Prostate gland (tissue), 2 donors: ENCODE measurements at places on chromosomes 7 and 10. TPM values are rescaled to one million over a fixed set of nuclear protein-coding genes. Genes with fewer than 3 reads are reported as not detected.

GRCh38 chr10:112959207-112959838 is 9.3 kb downstream of the TCF7L2 start:
- no peak overlapping the region for H3K4me3 ChIP-seq
- no peak for DNase-seq
- H3K27me3 ChIP-seq = no peaks in the 10 kb centered on the region
- no peaks in the 10 kb centered on the region for H3K36me3 ChIP-seq
- H3K27ac ChIP-seq = no peak overlapping the region
- H3K4me1 ChIP-seq = peaks cover 6% of the 10 kb centered on the region

GRCh38 chr7:12633582-12633981 is 53.9 kb upstream of the ARL4A start:
- DNase-seq = no peak
- H3K36me3 ChIP-seq = no peaks in the 10 kb centered on the region
- no peaks in the 10 kb centered on the region for H3K27me3 ChIP-seq
- H3K27ac ChIP-seq = no peak overlapping the region
- H3K4me3 ChIP-seq = no peak overlapping the region

GRCh38 chr10:124642088-124642710 is 102.0 kb downstream of the FAM53B start:
- H3K27me3 ChIP-seq = no peaks in the 10 kb centered on the region
- H3K27ac ChIP-seq = no peak overlapping the region
- no peaks in the 10 kb centered on the region for H3K4me1 ChIP-seq
- no peak for DNase-seq
- no peak overlapping the region for H3K4me3 ChIP-seq

GRCh38 chr10:11113156-11113555 is 95.5 kb downstream of the CELF2 start:
- H3K36me3 ChIP-seq = no peaks in the 10 kb centered on the region
- no peaks in the 10 kb centered on the region for H3K27me3 ChIP-seq
- no peak for DNase-seq

GRCh38 chr7:22723637-22724036 is 3.4 kb upstream of the IL6 start:
- H3K4me3 ChIP-seq = no peak overlapping the region
- no peak for DNase-seq
- H3K27me3 ChIP-seq = no peaks in the 10 kb centered on the region
- H3K4me1 ChIP-seq = no peaks in the 10 kb centered on the region
- H3K27ac ChIP-seq = no peak overlapping the region

- no peaks in the 10 kb centered on the region for H3K36me3 ChIP-seq
- no peak overlapping the region for H3K27ac ChIP-seq
- H3K4me3 ChIP-seq = no peak overlapping the region
- no peak for DNase-seq
Measured at GRCh38 chr10:90652519-90652918, 205.3 kb downstream of the HTR7 start.

DNA sequence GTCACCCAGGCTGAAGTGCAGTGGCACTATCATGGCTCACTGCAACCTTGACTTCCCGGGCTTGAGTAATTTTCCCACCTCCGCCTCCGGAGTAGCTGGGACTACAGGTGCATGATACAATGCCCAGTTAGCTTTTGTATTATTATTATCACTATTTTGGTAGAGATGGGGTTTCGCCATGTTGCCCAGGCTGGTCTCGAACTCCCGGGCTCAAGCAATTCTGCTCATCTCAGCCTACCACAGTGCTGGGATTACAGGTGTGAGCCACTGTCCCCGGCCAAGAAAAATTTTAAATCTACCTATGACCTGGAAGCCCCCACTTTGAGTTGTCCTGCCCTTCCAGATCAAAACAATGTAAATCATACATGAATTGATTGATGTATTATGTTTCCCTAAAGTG is 38.8 kb downstream of the CCDC6 start:
- H3K27me3 ChIP-seq = no peaks in the 10 kb centered on the region
- no peak for DNase-seq
- no peak overlapping the region for H3K4me3 ChIP-seq
- H3K4me1 ChIP-seq = peaks cover 4% of the 10 kb centered on the region

DNA sequence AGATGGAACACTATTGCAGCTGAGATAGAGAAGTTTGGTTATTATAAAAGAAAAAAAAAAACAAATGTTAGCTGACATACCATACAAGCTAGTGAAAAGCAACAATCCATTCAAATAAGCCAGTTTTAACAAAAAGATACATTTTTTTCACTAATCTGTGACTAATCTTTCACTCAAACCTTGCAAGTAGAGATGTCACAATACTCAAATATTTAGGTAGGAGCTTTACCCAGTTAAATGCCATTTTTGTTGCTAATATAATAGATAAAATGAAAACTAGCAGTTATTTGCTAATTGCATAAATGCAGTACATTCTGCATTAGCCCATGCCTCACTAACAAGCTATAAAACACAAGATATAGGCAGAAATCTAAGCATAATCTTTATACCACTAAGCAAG is 123.6 kb downstream of the BTAF1 start:
- H3K27ac ChIP-seq = no peak overlapping the region
- no peak for DNase-seq

GRCh38 chr10:108582387-108582786 is 1340.9 kb downstream of the XPNPEP1 start:
- no peaks in the 10 kb centered on the region for H3K27me3 ChIP-seq
- H3K4me3 ChIP-seq = no peak overlapping the region
- no peaks in the 10 kb centered on the region for H3K36me3 ChIP-seq

GRCh38 chr10:124611738-124612137 is 132.4 kb downstream of the FAM53B start:
- no peak for DNase-seq
- H3K27ac ChIP-seq = no peak overlapping the region
- no peaks in the 10 kb centered on the region for H3K27me3 ChIP-seq
- H3K4me1 ChIP-seq = no peaks in the 10 kb centered on the region
- no peaks in the 10 kb centered on the region for H3K36me3 ChIP-seq
- H3K4me3 ChIP-seq = no peak overlapping the region

- H3K4me3 ChIP-seq = no peak overlapping the region
- H3K4me1 ChIP-seq = no peaks in the 10 kb centered on the region
- H3K27me3 ChIP-seq = no peaks in the 10 kb centered on the region
Measured at GRCh38 chr10:34489973-34490745, 324.9 kb downstream of the PARD3 start.

The LIPK gene
- total RNA-seq = not detected

The GAD2 gene
- total RNA-seq = 3.9 TPM

The PON1 gene
- 0.87 TPM for total RNA-seq

The SPDYE5 gene
- not detected for total RNA-seq

The C10orf95 gene
- 3.7 TPM for total RNA-seq

The FLNC gene
- 104 TPM for total RNA-seq

The COL17A1 gene
- total RNA-seq = 19.1 TPM
